Cortex of kidney (tissue), 1 donor: ENCODE measurements at places on chromosomes 3 and 15.

DNA sequence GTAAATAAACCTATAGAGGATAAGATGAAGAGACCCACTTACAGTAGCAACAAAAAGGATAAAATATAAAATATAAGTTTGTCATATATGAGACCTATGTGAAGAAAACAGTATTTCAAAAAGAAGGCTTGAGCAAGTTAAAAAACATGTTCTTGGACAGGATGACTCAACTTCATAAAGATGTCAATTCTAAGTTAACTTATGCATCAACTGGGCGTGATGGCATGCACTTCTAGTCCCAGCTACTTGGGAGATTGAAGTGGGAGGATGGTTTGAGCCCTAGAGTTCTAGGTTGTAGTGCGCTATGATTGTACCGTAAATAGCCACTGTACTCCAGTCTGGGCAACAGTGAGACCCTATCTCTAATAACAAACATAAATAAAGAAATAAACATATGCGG, 59.7 kb downstream of the PDCD6IP start:
- DNase-seq = no peak

DNA sequence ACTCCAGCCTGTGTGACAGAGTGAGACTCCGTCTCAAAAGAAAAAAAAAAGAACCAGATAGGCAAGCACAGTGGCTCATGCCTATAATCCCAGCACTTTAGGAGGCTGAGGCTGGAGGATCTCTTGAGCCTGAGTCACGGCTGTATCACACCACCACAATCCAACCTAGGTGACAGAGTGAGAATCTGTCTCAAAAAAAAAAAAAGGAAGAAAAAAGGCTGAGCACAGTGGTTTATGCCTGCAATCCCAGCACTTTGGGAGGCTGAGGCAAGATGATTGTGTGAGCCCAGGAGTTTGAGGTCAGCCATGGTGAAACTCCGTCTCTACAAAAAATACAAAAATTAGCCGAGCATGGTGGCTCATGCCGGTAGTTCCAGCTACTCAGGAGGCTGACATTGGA, 5.6 kb upstream of the NICN1 start:
- no peak for DNase-seq

- no peak for DNase-seq
Observed at GRCh38 chr3:133404920-133405319, 5.1 kb downstream of the BFSP2 start.

DNA sequence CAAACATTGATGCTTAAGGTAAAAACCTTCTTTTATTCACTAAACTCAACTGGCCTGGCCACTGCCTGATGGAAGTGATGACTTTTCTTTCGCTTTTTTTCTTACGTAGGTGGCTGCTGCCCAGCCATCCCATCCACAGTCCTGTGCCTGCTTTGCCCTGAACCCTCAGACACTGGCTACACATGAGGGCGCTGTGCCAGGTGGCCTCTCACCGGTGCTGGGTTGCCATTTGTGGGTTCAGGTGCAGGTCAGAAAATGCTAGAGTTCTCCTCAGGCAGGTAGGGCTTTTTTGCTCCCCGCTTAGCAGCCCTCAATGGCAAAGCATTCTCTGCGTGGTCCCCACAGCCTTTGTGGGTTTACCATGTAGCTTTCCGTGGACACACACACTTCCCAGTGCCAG, 88.3 kb upstream of the PRR23E start:
- DNase-seq = no peak

GRCh38 chr15:73212424-73212823, 156.3 kb downstream of the HCN4 start:
- DNase-seq = no peak

DNA sequence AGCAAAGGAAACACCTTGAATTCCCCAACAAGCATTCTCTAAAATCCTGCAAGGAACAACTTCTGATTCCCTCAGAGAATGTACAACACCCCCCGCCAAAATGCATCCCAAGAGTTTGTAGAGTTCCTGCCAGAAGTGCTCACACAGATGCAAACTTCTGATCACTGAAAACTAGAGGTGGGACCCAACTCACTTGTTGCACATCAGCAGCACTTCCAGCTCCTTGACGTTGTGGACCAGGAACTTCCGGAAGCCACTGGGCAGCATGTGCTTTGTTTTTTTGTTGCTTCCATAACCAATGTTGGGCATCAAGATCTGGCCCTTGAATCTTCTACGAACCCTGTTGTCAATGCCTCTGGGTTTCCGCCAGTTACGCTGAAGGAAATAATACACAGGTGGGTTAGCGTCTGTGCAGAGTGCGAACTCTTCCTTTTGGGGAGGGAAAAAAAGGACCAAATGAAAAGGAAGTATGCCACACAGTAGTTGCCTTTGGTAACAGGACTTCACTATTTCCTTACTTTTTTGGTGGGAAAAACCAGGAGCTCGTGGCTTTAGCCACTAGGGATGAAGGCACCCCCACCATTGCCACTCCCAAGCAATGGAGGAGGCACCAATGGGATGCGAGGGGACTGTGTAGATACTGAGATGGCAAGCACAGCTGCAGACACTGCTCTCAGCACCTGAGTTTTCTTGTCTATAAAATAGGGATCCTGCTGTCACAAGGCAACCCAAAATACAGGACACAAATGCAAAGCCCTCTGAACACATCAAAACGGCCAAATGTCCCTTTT, 2.0 kb downstream of the RPL32 start:
- DNase-seq = no peak

DNA sequence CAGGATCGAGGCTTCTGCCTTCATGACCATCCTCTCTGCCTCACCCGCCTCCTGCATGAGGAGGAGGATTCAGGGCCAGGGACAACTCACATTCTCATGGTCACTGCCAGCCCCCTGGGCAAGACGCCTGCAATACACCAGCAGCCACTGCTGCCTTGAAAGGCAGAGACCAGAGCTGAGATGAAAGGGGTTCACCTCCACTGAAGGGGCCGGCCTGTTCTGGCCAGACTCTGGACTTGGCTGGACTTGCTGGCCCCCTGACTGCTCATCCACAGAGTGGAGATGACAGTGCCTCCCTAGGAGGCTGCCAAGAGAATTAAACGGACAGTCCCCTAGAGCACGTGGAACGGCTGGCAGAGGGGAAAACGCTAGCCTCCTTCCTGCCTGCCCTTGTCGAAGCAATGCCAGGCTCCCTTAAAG, 35.2 kb downstream of the MGLL start:
- DNase-seq = no peak

DNA sequence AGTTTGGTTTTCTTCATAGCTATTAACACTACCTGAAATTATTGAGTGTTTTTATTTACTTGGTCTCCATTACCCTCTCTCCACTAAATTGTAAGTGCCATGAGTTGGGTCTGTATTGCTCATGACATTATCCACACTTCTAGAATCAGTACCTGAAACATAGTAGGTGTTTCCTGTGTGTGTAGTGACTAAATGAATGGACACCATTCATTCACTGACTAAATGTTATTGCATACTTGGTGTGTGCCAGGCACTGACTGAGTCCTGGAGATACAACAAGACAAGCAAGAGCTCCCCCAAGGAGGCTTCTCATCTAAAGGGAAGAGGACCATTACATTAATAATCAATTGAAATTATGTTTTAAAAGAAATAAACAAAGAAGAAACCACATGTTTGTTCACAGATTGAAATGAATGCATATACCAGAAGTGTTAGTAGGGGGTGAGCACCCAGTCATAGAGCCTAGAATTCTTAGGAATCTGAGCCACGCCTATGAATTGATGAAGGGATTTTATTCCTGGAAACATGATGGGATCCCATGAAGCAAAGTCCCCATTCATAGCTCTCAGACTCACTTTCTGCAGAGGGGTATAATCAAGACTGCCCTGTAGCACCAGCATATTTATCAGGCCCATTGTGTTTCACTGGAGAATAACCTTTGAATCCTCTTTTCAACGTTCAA, 31.7 kb upstream of the ATOSA start:
- no peak for DNase-seq

DNA sequence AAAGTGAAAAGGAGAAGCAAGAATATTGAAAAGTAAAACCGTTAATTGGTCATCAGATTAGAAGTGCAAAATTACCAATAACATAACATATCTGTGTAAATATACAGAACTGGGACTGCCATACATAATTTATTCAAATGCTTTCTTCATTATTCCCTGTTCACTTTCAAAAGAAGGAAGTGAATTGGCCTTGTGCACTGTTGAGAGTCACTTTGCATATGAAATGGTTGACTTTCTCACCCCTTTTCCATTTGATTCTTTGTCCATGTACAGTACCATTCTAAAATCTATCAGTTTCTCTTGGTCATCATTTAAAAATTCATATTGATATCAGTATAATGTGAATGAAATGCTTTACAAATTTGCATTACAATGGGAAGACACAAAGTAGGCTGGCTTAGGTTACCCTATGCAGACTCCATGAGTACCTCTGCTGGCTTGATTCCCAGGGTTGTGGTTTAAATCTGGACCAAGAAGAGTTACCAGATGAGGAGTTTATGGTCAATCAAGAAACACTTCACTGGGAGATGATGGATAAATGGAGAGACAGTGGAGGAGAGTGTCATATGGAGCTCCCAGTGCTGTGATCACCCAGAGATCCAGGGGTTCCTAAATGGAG, 210.9 kb upstream of the TOPAZ1 start:
- DNase-seq = no peak

DNA sequence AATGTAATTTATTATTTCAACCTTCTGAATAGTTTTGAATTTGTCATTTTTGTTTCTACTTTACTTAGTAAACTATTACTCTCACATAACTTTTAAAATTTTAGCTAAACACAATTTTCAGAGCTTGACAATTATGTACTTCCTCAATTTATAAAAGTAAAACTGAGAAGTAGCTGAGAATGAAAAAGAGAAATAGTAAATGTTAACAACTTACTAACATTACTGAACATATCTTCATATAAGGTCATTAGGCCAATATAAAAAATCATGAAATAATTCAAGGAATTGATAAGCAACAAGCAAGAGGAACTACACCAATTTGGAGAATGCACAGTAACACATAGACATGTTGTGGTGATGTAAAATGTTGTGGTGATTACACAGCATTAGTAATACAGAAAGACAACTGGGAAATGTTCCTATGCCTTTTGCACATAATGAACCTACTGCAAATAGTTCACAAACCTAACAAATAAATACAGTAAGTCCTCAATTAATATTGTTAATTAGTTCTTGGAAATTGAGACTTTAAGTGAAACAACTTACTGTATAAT, 137.9 kb downstream of the CBLB start:
- DNase-seq = no peak

- no peak for DNase-seq
Observed at GRCh38 chr3:6315906-6316305, 545.0 kb upstream of the GRM7 start.

DNA sequence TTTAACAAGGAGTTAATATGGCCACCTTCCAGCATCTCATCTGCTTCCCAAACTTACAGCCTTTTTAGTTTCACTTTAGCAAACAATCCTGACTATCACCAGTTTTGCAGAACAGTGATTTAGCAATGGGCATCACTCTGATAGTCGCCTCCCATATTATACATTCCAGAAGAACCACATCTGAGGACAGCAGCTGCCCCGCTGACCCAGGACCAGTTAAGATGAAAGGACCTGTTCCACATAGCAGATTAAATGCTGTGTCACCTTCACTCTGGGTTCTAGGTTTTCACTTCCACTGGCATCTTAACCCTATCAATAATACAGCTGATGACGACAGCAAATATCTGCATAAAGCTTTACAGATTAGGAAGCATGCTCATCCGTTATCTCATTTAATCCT, 99.8 kb downstream of the TRIM69 start:
- no peak for DNase-seq

DNA sequence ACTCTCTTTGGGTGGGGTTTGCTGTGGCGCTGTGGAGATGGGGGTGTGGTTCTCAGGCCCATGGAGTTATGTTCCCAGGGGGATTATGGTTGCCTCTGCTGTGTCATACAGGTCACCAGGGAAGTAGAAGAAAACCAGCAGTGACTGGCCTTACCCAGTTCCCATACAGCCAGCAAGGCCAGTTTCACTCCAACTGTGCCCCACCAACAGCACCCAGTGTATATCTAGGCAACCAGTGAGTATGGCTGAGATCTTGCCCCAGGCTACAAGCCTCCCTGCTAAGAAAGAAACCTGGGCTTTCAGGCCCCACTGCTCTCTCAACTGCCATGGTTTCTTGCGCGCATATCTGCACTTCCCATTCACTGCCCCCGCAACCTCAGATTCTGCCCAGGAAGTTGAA, 31.4 kb upstream of the RARB start:
- DNase-seq = no peak

GRCh38 chr15:95170561-95171380, 939.4 kb downstream of the MCTP2 start:
- DNase-seq = no peak

DNA sequence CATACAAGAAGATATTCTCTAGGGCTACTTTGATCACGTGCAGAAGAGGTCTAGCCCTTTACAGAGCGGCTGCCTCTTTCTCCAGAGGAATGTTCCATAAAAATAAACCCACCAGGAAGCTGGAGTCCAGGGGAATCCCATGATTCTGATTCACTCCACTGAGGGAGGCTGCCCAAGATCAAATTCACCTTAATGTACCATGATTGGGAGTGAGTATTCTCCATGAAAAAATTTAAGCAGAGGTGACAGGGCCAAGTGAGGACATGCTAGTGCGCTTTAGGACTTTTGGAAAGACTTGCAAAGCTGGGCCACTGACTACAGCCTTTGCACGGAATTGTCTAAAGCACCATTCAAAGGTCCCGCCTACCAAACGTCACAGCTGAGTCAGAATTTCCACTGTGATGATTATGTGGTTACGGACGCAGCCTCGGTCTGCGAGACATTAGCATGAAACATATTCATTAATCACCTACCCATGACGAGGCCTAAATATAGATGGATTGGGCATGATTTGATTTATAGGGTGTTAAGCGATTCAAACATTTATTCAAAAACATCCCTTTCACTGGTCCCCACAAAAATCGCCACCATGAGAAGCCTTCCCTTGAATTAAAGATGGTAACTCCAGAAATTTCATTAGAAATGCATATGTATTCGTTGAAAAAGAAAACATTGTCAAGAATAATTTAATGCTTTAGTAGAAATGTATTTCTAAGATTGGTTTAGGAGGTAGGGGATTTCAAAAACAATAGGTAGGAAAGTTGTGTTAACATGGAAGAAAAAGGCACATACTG, 152.6 kb downstream of the GREM1 start:
- no peak for DNase-seq

- DNase-seq = no peak
Observed at GRCh38 chr3:162087361-162087760, 590.8 kb downstream of the OTOL1 start.

- DNase-seq = no peak
Observed at GRCh38 chr3:103991461-103992115, 1375.1 kb upstream of the ALCAM start.

DNA sequence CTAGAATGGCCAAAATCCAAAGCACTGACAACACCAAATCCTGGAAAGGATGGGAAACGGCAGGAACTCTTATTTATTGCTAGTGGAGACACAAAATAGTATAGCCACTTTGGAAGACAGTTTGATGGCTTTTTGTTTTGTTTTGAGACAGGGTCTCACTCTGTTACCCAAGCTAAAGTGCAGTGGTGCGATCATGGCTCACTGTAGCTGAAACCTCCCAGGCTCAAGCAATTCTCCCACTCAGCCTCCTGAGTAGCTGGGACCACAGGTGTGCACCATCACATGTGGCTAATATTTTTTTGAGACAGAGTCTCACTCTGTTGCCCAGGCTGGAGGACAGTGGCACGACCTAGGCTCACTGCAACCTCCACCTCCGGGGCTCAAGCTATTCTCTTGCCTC, 27.3 kb upstream of the GPR160 start:
- no peak for DNase-seq

GRCh38 chr3:112579697-112580096, 17.9 kb downstream of the SLC35A5 start:
- DNase-seq = no peak

GRCh38 chr3:28328188-28329151, 20.1 kb upstream of the ZCWPW2 start:
- no peak for DNase-seq

GRCh38 chr3:174959556-174960065, 100.5 kb downstream of the NAALADL2 start:
- no peak for DNase-seq
